ENCODE measurements at places on chromosomes 4 and X.

DNA sequence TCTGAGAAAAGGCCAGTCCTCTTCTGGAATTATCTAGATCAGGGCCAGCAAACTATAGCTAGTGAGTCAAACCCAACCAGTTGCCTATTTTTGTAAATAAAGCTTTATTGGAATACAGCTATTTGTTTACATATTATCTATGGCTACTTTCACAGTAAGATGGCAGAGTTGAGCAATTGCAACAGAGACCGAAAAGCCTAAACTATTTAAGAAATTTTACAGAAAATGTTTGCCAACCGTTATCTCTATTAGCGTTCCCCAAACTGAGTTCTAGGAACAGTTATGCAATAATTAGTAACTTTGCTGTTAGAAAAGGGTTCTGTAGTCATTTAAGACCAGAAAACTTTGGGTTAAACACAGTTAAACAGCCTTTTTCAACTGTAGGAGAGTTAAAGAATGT, 10.5 kb downstream of the TEX13B start:
- no peak for DNase-seq

DNA sequence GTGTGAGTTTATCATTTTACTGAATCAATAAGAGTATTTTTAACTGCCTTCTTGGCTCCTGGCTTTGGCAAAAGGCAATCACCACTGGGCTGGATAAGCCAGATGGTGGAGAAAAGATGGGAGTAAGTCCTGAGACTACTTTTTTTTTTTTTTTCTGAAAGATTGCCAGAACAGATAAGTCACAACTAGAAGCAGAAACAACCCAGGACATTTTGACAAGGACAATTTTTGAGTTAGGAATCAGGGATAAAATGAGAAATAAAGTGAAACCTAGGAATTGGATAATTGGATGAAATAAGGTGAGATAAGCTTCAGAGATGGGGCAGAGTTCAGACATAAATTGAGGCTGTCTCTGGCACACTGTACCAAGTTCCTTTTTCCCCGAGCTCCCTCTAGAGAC, 471.0 kb downstream of the KLHL13 start:
- DNase-seq, result no peak

- no peak for DNase-seq
These were observed 911.2 kb downstream of the FSTL5 start for GRCh38 chr4:161252520-161253141.

GRCh38 chrX:121028419-121028818, 19.0 kb upstream of the GLUD2 start:
- no peak for DNase-seq

DNA sequence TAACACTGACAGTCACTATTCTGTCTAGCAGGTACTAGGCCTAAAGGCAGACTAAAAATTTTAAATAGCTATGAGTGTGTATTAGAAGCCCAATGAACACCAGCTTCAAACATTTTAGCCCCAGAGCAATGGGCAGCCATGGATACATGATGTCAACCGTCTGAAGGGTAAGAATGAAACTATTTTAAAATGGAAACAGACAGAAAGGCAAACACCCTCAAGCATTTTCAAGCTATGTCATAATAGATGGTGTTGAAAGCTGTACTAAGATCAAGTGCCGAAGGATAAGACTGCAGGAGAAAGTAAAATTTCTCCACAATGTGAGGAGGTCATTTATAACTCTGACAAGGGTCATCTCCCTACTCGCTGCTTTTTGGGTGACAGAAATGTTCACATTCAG, 225.0 kb downstream of the COL25A1 start:
- DNase-seq, result no peak

GRCh38 chr4:16075975-16076757, 7.7 kb downstream of the PROM1 start:
- DNase-seq, result no peak

DNA sequence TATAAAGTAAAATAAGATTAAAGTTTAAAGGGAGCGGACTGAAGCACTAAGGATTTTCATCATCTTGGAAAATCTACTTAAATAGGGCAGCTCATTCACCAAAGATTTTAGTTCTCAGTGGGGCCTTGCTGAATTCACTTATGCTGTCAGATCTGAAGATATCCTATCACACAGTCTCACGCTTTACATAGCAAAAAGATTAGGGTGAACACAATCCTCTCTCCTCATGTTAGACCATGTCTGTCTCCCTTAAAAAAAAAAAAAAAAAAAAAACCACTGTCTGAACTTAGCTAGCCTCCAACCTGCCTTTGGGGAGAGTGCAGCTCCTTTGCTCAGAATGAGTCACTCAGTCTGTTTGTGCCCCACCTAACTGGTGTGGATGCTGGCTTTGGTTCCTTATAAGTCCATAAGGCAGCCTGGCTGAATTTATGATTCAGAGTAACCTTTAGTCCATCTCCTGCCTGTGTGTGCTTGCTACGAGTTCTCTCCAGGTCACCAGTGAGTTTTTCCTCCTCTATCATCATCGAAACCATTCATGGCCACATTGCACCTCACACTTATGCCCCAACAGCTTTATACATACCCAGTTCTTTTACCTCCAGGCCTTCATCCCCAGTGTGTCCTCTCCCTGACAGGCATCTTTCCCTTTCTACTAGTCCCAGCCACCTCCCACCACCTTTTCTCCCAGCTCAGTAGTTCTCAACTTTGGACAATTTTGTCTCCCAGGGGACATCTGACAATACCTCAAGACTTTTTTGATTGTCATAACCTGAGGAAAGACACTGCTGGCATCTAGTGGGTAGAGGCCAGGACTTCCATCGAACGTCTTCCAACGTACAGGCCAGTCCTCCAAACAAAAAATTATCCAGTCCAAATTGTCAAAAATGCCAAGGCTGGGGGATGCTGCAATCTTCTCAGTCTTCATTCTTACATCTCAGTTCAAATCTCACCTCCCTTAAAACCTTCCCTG, 220.7 kb upstream of the EMCN start:
- DNase-seq, result no peak

DNA sequence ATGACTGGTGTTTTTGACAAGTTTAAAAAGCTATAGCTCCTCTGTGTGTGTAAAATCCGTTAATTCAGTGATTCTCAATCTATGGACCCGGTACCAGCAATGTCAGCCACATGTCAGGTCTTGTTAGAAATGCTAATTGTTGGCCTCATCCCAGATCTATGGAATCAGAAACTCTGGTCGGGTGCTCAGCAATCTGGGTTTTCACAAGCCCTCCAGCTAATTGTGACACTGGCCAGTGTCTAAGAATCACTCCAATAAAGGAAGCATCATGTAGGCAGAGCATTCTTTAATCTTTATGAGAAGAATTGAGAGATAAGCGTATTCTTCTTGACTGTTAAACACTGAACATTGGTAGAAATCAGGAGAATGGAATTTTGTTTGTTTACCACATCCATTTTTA, 1498.2 kb upstream of the TENM3 start:
- DNase-seq, result no peak

- no peak for DNase-seq
These were observed 528.3 kb upstream of the ZFP42 start for GRCh38 chr4:187467224-187467623.

- DNase-seq, result no peak
These were observed 77.9 kb downstream of the AMELX start for GRCh38 chrX:11371106-11371505.

DNA sequence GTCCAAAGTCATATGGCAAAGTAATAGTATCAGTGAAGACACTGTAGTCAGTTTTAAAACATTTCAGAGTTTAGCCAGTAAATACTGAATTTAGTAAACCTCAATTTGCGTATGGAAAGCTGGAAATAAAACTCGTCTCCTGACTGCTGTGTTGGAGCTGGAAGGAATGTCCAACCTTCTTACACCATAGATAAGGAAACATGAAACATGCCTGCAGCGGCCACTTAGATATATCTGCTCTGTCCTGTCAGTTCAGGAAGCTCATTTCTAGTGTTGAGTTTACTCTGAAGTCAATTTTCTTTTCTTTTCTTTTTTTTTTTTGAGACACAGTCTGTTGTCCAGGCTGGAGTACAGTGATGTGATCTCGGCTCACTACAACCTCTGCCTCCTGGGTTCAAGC, 21.2 kb downstream of the ARHGAP10 start:
- no peak for DNase-seq

GRCh38 chr4:116099596-116099995, 985.8 kb downstream of the TRAM1L1 start:
- DNase-seq, result no peak

GRCh38 chr4:7144374-7145290, 47.7 kb upstream of the SORCS2 start:
- no peak for DNase-seq

DNA sequence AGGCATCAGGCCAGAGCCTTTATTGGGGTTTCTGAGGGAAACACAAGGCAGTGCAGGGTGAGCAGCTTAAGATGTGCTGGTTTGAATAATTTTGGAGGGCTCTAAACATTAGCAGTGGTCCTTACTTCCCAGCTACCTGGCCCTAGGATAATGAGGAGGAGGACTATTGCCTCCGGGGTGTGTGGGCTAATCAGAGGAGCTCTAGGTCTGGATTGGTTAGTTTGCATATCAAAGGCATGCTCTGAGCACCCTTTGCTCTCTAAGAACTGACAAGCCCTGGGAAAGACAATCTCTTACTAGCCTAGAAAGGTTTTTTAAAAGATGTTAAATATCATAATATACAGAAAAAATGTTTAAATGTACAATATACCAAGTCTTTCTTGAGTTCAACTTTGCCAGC, 58.4 kb downstream of the RXFP1 start:
- no peak for DNase-seq

- DNase-seq, result no peak
These were observed 79.2 kb downstream of the TRIML1 start for GRCh38 chr4:188218392-188218791.

DNA sequence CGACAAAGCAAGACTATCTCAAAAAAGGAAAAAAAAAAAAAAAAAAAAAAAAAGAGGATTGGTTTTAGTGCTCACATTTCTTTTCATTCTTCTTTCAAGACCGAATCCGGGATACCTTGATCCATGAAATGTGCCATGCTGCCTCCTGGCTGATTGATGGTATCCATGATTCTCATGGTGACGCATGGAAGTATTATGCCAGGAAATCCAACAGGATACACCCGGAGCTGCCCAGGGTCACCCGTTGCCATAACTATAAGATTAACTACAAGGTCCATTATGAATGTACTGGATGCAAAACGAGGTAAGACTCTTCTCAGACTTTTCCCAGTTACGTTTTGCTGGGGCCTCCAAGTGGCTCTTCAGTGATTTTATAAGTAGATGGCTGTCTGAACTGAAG, 6.1 kb downstream of the CXCR3 start:
- no peak for DNase-seq

GRCh38 chrX:41257801-41258200, 76.2 kb upstream of the DDX3X start:
- no peak for DNase-seq

- no peak for DNase-seq
These were observed 262.5 kb upstream of the TEX13A start for GRCh38 chrX:105483011-105483410.

GRCh38 chr4:137474711-137475301, 57.5 kb downstream of the PCDH18 start:
- DNase-seq, result no peak

DNA sequence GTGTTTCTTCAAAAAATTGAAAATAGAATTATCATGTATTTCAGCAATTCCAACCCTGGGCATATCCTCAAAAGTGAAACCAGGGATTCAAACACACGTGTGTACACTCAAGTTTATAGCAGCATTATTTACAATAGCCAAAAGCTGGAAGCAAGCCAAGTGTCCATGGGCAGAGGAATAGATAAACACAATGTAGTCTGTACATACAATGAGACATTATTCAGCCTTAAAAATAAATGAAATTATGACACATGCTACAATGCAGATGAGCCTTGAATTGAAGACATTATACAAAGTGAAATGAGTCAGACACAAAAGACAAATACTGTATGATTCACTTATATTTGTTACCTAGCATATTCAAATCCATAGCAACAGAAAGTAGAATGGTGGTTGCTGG, 853.4 kb downstream of the STIM2 start:
- DNase-seq, result no peak

DNA sequence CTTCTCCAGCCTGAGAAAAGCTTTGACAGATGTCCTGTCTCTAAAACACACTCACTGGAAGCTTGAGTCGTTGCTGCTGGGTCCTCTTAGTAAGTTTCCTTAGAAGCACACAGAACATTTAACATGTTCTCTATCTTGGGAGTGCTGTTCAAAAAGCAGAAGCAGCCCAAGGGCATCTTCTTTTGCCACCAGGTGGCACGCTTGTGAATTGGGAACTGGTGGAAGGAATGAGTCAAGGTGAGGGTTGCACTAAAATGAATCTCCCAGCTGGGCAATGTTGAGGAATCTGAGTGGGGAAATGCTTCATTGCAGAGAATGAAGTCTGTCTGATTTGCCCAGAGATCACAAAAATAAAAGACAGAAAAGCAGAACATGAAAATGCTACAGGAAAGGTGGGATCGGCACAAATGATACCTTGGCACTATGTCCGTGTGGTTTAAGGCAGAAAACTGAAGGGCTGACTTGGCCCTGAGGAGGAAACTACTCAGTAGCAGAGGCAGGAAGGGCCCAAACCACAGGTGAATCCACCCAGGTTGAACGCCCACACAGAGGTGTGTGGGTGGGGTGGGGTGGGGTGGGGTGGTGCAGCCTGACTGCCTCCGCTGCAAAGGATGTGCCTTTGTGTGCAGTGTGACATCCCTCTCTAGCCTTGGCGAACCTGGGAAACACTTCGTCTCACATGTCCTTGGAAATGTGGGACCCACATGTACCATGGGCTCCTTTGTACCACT, 26.0 kb downstream of the KIT start:
- DNase-seq, result peak; percentile 61

DNA sequence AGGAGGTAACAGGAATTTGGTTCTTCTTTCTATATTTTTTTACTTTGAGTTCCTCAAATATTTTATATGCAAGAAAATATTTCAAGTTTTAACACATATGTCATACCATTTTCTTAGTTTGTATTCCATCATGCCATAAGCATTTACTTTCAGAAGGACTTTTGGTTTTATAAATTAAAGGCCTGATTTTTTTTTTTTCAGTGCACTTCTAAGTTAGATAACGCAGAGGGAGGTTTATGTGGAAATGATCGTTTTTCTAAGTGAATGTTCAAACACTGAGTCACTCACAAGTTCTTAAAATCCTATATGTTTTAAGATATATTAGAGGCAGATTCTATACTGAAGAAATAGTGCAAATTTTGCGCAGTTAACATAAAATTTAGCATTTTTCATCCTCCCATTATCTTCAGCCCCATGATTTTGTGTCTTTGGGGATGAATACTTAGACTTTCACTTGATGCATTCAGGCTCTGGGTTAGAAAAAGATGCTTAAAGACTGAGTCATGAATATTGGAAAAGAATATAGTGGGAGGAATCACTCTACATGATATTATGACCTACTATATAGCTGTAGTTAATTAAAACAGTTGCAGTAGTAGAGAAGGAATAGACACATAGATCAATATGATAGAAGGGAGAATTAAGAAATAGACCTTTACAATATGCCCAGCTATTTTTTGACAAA, 54.9 kb downstream of the COL4A5 start:
- no peak for DNase-seq

GRCh38 chrX:100874325-100874724, at the start of gene NOX1:
TSS of gene NOX1 (minus strand) at chrX:100874359. CDS start at chrX:100874139, 220 bp downstream.
- no peak for DNase-seq

Data from activated CD4-positive, alpha-beta T cell treated with anti-CD3 and anti-CD28 coated beads, Interleukin-2, amount 50 U/mL, for 1 hour (primary cell).